ENCODE measurements at places on chromosomes 3 and 15.

DNA sequence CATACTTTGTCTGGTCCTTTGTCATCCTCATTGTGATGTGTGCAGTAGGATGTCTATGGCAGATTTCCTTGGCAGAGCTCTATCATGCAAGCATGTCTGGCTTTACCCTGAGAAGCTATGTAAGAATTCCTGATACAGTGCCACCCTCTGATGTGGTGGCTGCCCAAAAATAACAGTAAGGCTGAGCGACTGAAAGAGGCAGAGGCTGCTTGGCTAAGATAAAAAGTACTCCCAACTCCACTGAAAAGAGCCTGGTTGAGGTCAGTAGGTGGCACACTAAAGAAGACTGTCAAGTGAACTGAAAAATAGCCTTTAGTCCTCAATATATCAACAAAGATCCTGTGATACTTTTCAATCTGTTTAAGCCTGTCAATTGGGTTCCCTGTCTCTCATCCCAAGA, 31.7 kb downstream of the BTLA start:
- DNase-seq = no peak

DNA sequence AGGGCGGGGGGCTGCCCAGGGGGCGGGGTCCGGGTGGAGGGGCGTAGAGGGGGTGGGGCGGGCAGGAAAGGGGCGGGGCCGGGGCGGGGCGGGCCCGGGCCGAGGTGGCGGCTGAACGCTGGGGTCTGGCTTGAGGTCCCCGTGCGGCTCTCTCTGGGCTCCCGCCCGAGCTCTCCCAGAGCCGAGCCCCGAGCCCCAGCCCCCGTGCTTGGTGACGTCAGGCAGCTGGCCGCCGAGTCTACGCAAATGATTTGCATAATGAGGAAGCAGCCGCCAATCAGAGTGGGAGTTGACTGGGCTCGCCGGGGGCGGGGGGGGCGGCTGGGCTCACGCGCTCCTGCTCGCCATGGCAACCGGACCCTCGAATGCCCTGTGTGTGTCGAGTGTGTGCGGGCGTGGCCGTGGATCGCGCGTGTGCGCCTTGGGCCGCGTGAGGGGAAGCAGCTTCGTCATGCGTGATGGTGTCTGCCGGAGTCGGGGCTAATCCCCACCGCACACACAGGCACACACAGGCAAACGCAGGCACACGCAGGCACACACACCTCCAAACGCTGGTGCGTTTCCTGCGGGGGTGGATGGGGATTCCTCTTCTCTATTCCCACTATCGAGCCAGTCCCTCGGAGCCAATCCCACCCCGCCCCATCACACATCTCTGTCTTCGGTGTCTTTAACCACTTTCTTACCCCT, at the start of gene CELF6:
Gene CELF6, minus strand, starts transcription at position 173 of the 687 bp plus-strand sequence. CDS start 283 bp downstream, outside the sequence.
- peak; percentile 76 for DNase-seq

GRCh38 chr15:41465822-41466421, 27.8 kb upstream of the ITPKA start:
- peak; percentile 48 for DNase-seq

- no peak for DNase-seq
Observed at GRCh38 chr15:44034334-44034733, 160.7 kb downstream of the FRMD5 start.

DNA sequence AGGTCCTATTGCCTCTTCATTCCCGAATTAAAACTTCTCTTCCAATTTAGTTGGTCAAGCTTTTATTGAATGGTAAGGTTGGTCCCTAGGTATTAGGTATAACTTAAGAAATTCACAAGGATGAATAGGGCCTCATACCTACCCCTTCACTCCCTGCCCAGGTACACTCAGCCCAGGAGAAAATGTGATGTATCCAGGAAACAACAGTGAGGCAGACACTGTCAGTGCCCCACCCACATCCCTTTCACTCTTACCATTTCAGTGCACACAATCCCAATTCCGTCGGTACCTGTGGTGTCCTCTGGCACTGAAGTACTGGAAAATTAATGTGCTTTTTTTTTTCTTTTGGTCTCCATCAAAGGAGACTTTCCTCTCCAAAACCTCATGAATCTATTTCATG, 10.5 kb upstream of the C3orf49 start:
- DNase-seq = no peak

- DNase-seq = no peak
Observed at GRCh38 chr3:172087198-172087597, 47.8 kb downstream of the FNDC3B start.

GRCh38 chr3:155285936-155286335, 7.5 kb downstream of the STRIT1 start:
- DNase-seq = no peak

GRCh38 chr3:46096781-46097180, 69.5 kb upstream of the XCR1 start:
- DNase-seq = peak; percentile 60

DNA sequence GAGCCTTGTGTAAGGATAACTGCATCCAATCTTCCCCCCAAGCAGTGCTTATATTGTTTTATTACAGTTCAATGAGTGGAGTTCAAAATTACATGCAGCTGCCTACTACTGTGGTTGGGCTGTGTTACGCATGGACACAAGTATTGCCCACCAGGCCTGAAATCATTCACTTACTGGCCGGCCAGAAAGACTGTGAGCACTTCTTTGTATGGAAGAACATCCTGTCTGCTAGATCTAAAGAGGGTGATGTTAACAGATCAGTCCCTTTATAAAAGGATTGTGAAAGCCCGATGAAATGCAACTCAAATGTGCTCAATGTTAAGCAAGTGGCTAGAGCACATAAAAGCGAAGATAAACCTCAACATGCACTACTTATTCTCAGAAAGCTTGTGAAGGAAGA, 132.5 kb downstream of the FOXP1 start:
- no peak for DNase-seq

GRCh38 chr3:129310111-129311011, 31.7 kb downstream of the HMCES start:
- DNase-seq = no peak

- peak; percentile 15 for DNase-seq
Observed at GRCh38 chr3:3665546-3665945, 133.7 kb upstream of the LRRN1 start.

DNA sequence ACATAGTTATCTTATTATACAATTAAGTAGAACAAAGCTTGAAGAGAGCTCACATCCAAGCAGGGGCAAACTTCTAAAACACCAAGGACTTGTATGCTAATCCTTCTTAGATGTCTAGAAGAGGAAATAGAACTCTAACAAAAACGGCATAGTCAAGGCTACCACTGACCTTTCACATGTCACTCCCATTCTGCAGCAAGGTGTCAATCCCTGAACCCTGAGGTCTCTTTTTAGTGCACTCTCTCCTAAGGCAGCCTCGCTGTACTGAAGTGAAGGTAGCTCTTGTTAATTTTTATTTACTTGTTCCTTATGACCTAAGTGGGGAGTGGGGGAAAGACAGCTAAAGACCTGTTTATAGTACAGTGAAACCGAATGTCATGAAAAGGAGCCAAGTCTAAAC, 506.5 kb downstream of the FOXP1 start:
- no peak for DNase-seq

All from M059J (cell line).